ENCODE measurements at places on chromosomes 7 and 10.

GRCh38 chr10:5611899-5612680, 54.3 kb downstream of the ASB13 start:
- no peak for DNase-seq

- DNase-seq = no peak
These were observed 114.7 kb downstream of the ODAD2 start for GRCh38 chr10:27884185-27884641.

DNA sequence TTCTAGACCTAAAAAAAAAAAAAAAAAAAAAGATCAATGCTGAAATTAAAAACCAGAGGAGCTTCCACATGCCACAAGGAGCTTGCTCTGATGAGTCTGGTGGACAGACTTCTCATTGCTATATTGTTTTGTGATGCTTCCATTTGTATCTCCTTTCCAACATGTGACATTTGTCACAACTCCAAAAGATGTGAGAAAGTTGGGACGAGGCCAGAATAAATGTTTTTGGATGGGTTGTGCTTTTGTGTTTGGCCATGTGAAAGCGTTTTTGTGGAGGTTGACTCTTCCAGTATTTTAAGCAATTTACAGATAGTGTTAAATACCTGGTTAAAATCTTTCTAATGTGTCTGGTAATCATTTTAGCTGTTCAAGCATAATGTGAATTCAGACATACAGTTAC, 280.1 kb downstream of the SKAP2 start:
- DNase-seq = no peak

- no peak for DNase-seq
These were observed 60.7 kb downstream of the DGKB start for GRCh38 chr7:14841869-14842268.

- no peak for DNase-seq
These were observed 134.6 kb downstream of the FAM204A start for GRCh38 chr10:118207470-118208007.

DNA sequence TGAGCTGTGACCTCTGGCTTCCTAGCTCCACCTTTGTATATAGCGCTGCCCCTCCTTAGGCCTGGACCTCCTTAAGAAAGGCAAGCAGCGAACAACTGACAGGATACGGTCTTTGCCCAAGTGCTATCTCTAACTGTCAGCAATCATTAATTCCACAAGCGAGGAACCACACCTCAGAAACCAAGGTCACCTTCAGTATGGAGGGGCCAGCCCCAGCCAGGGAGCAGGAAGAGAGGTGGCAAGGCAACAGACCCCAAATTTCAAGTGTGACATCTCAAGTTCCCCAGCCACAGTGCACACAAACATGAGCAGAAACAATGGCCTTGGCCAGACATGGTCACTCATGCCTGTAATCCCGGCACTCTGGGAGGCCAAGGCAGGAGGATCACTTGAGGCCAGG, 4.8 kb upstream of the AOC1 start:
- no peak for DNase-seq

- DNase-seq = no peak
These were observed 221.1 kb downstream of the KCNMA1 start for GRCh38 chr10:77416311-77417135.

DNA sequence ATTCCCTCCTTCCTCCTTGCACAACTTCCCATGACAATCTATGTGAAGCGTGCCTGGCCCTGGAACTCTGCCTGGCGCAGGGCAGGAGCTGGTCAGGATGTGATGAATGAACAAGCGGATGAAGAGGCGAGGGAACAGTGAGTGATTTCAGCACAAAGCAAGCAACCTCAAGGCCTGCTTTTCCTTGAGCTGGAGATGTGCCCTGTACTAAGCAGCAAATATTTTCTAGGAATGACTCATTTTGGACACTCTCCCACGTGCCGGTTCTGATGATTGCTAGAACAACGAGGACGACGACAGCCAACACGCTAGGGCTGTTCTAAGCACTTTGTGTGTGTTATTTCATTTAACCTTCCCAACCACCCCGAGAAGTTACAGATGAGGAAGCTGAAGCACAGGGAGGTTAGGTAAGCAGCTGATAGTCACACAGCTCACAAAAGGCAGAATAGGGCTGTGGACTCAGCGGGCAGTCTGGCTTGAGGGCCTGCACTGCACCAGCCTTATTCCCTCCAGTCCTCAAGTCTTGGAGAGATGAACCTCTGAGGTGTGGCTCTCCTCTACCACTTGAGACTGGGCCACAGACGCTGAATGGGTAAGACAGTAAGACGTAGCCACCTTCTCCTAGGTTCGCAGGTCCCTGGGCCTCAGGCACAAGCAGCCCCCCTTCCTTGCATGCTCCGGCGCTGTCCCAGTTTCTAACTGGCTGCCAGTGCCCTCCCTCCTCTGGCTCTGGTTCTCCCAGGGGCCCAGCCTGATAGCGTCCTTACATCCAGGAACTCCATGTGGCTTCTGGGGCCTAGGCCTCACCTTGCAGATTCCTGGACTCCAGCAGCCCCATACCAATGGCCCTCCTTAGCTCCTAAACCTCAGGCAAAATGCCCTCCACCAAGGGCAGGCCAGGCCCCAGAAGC, 59.0 kb downstream of the YKT6 start:
- no peak for DNase-seq

All from CD4-positive, alpha-beta T cell treated with Interleukin-6 at 100 ng/mL for 8 hours (primary cell).